ENCODE measurements at places on chromosomes 3 and 15.

DNA sequence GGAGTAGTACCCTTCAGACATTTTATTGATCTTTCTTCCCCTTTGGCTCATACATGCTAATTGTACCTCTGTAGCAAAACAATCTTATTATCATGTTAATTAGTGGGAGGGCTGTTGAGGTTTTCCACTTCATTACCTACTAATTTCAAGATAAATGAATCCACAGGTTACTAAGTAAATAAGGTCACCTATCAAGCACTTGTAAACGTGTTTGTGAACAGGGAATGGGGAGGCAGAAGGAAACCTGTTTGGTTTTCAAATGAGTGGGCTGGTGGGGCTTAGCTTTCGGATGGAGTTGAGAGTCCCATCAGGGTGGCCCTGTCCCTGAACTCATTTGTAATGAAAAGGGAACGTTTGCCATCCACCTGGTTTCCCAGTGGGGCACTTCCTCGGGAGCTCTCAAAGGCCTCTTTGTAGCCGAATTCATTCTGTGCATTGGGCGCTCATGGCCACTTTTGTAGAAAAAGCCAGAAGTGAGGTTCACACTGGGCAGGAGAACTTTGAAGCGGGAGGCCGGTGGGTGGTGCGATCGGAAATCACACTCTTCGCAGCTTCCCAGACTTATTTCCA lies 419.8 kb upstream of the NR2F2 start:
- no peak for DNase-seq

GRCh38 chr15:55197362-55197705 lies 593 bp upstream of the RSL24D1 start:
- no peak for DNase-seq

DNA sequence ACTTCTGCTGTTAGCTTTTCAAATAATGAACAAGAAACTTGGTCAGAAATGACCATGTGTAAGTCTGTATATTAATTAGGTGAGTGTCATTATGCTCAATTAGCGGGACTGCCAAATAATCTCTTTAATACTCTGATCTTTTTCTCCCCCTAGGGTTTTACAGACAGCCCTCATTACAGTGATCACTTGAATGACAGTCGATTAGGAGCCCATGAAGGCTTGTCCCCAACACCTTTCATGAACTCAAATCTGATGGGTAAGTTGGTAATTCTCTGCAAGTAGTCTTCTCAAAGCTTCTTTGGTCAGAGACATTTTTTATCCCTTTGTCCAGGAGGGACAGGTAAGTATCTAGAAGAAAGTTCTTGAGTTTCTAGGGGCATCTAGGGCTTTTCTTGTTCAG lies 173.2 kb downstream of the TCF12 start:
- DNase-seq: no peak

DNA sequence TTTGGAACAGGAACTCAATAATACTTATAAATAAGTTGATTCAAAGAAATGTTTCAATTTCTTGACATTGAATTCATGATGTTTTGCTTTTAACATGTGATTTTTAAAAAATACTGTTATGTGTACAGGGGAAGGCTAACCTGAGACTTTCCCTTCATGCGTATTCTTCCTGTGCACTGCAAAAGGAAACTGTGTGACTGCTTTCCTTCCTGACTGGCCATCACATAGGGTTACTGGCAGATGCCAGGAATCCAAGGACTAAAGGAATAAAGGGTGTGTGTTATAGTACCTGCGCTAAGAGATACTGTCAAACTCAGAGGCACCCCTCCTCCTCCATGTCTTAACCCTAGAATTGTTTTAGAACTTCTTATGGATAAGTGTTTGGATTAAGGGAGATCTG lies 236.0 kb downstream of the UBE2E2 start:
- DNase-seq: no peak

DNA sequence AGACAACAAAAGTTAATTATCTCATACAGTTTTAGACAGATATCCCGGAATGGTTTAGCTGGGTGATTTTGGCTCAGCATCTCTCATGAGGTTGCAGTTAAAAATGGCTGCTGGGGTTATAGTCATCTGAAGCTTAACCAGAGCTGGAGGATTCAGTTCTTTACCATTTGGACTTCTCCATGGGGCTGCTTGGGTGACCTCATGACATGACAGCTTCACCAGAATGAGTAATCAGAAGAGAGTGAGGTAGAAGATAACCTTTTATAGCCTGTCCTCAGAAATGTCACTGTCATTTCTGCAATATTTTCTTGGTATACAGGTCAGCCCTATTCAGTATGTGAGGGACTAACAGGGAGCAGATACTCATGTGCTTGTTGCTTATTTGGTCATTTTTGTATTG lies 30.9 kb downstream of the TFG start:
- DNase-seq: no peak

GRCh38 chr3:139468399-139468798 lies 7.9 kb downstream of the RBP2 start:
- DNase-seq: no peak

- DNase-seq: no peak
Measured at GRCh38 chr3:10648181-10648580, 142.8 kb upstream of the ATP2B2 start.

All from T follicular helper cell (primary cell).